Stimulated activated CD8-positive, alpha-beta memory T cell treated with anti-CD3 and anti-CD28 coated beads, Interleukin-15, amount 100 ng/mL, for 1 hour (primary cell): ENCODE measurements at places on chromosomes 6 and 20.

- no peak for DNase-seq
These were observed 100.2 kb downstream of the PSMB1 start for GRCh38 chr6:170452767-170453545.

DNA sequence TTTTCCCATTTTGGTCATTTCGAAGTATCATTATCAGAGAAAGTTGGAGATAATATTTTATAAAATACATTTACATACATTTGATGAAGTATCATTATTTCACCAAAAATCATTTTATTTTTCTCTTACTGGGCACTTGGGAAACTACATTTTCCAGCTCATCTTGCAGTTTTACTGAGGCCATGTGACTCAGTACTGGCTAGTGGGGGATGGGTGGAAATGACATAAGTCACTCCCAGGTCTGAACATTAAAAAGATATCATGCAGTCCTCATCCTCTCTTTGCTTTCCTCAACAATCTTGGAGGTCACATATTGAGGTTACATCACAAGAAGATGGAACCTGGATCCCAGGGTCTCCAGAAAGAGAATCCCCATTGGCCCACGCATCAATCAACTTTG, 84.1 kb downstream of the CD24 start:
- no peak for DNase-seq

DNA sequence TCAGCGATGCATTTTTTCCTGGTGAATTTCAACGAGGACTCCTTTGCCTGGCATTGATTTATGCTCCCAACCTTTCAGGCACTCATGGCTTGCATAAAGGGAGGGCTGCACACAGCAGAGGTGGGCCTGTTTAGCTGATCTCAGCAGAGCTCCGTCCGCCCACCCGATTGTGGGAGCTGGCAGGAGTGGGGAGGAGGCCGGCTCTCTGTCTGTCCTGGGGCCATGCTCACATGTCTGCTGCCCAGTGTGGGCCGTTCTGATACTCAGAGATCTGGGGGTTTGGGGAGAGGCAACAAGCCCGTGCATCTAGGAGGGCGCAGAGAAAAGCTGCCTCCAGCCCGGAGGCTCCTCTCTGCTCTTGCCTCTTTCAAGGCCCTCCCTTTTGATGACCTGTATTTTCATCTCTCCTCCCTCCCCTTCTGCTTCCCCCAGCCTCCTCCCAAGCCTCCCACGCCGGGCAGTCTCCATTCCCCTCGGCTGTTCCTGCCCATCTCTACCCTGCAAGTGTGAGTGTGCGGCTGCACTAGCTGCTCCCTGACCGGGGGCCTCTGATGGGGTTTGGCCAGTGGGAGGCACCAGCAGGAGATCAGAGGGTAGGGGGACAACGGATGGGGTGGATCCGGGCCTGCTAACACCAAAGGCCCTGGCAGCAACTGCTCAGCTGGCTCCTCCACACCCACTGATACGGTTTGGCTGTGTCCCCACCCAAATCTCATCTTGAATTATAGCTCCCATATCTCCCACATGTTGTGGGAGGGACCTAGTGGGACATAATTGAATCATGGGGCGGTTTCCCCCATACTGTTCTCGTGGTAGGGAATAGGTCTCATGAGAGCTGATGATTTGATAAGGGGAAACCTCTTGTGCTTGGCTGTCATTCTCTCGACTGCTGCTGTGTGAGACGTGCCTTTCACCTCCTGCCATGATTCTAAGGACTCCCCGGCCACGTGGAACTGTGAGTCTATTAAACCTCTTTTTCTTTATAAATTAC, 39.6 kb upstream of the MLN start:
- DNase-seq: no peak

DNA sequence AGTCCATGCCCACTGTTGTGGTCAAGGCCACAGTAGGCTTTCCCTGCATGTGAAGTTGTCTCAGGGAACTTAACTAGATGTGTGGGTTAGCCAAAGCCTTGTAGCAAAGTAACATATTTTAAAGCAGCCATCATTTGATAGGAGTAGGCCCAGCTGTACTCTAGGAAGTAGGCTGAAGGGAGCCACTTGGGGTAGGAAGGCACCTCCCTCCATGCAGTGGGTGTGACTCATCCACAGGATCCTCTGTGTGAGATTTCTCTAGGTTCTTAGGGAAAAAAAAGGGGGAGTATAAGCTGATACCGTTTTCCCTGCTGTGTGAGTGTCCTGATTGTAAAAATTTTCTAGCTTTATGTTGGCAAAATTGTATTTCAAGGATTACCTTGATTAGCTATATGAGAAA, 44.7 kb downstream of the VAPB start:
- DNase-seq: no peak

GRCh38 chr20:2528671-2529271, 7.6 kb upstream of the TMC2 start:
- DNase-seq: no peak

DNA sequence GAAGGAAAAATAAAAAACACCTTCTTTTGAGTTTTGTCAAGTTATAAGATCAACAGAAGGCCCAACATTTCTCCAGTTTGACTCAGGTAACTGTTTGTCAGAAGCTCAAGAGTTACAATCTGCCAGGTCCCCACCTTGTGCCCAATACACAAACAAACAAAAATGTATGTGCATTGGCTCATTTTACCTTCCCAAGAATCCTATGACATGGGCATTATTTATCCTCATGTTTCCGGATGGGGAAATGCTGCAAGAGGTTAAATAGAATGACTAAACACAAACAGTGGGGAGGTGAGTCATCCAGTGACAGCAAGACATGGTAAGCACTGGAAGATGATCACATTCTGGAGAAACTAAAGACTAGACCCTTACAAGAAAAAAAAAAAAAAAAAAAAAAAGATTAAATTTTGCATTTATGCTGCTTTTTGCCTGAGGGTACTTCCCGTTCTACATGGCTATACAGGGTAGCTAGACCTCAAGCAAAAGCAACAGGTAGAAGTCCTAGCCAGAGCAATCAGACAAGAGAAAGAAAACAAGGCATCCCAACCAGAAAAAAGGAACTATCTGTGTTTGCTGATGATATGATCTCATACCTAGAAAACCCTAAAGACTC, 23.6 kb upstream of the ANKRD60 start:
- no peak for DNase-seq

DNA sequence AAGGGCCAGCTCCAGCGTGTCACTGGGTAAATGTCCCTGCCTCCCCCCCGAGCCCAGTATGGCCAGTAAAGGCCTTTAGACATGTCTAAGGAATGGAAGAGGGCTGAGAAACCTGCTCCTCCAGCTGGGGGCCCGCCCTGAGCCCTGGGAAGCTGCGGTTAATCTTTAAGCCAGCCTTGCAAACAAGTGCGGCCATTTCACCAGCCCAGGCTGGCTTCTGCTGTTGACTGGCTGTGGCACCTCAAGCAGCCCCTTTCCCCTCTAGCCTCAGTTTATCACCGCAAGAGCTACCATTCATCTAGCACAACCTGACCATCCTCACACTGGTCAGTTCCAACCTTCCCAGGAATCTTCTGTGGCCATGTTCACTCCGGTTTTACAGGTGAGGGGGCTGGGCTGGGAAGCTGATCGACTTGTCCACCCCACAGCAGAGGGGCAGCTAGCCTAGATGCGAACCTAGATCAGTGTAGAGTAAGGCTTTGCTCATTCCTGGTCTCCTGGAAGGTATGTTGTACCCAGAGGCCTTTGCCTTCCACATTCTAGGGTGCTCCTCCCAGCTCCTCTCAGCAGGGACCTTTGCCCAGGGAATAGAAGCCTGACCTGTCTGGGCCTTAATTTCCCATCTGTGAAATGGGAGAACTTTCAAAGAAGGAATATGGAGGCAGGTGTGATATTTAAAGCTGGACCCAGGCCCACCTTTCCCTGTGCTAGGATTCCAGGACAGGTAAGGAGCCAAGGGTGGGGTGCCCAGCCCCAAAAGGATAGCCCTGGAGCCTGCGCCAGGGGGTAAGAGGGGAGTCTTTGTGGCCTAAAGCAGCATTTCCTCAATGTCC, 1.2 kb upstream of the SRC start:
- no peak for DNase-seq

DNA sequence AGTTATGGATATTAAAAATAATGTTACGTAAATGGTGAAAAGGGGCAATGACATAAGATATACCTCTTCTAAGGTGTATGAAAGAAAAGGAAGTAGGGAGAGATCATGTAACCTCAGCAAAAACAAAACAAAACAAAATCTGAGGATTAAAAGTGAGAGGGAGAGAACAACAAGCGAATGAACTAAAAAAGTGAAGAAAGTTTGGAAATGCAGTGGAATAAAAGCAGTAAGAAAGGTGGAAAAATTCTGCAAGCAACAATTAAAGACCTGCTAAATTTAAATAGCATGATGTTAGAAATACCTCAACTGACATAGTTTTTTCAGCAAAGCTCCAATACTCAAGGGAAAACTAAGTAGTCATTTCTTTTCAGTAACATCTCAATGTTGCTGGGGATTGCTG, 48.0 kb downstream of the PHIP start:
- no peak for DNase-seq

DNA sequence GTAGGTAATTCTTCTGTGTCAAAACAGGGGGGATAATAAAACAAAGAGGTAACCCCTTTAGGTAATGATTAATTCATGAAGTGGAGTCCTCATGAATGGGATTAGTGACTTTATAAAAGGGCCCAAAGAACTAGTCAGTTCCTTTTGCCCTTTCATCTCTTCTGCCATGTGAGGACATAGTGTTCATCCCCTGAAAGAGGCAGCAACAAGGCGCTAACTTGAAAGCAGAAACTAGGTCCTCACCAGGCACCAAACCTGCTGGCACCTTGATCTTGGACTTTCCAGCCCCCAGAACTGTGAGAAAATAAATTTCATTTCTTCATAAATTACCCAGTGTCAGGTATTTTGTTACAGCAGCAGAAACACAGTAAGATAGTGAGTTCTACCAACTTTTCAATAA, 16.4 kb upstream of the BRPF3 start:
- no peak for DNase-seq

GRCh38 chr20:49278818-49279676, 1.2 kb upstream of the ZNFX1 start:
- DNase-seq: no peak

GRCh38 chr6:26250698-26251044, 114.3 kb upstream of the BTN3A2 start:
- no peak for DNase-seq

DNA sequence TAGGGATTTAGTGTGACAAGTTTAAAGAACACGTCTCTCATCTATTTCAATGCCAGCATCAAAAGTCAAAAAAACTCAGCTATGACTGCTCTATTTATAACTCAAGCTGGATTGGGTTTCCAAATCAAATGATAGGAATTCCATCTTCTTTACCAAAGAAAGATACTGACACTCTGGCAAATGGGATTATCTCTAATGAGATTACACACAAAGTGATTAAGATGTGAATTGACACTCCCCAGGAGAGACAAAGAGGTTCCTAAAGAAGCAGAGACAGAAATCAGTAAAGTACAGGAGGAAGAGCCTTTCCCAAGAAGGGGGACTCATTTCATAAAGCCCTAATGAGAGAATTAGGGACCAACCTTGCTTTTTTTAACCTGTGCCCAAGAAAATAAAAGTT, 92.1 kb downstream of the ID4 start:
- no peak for DNase-seq

DNA sequence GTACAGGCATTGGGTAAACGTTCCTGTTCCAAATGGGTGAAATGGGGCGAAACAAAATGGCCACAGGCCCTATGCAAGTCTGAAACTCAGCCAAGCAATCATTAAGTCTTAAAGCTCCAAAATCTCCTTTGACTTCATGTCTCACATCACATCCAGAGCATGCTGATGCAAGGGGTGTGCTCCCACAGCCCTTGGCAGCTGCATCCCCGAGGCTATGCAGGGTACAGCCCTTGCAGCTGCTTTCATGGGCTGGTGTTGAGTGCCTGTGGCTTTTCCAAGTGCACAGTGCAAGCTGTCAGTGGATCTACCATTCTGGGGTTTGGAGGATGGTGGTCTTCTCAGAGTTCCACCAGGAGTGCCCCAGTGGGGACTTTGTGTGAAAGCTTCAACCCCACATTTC, 270.0 kb upstream of the CDYL start:
- no peak for DNase-seq

GRCh38 chr20:56360133-56360907, 1.5 kb downstream of the FAM210B start:
- DNase-seq: no peak

- DNase-seq: no peak
These were observed 2.6 kb upstream of the WFDC8 start for GRCh38 chr20:45581702-45582101.

DNA sequence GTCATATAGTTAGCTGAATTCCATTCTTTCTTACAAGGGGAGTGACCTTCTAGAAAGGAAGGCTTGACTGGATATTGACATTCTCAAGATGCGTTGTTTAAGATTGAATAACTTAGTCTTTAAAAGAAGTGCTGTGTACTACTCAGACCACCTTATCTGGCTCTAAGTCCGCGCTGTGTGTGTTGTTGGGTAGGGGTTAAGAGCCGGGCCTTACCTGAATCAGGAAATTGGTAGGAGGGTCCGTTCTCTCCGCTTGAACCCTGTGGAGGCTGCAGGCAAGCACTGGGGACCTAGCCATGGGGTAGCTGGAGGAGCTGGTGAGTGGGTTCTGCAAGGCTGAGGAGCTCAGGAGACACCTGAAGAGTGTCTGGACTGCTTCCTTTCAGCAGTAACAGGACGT, 9.0 kb upstream of the SCML4 start:
- no peak for DNase-seq

DNA sequence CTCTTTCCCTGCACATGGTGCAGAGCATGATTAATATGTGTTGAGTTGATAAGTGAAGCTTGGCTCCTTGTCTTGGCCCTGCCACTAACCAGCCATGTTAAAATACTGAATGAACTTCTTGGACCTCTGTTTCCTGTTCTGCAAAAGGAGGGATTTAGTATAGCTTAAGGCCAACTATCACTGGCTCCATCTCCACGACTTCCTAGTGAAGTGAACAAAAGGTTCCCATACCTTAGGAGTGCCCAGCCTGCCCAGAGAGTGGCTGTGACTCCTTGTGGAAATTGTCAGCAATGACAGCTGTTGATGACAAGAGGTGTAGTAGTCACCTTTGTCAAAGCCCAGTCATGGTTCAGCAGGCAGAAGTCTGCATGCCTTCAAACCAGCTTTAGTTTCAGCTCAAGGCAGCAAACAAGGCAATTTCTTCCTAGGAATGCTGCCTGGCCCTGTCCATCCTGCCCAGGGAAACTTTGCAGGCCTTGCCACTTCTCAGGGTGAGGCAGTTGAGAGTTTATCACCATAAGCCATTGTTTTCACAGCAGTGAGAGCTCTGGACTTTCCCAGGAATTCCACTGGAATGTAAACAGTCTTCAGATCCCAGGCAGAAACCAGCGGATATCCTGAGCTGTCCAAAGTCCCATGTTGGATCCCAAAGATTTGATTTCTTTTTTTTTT, 169.7 kb upstream of the TNFAIP3 start:
- no peak for DNase-seq

- peak; percentile 24 for DNase-seq
These were observed at the start of gene IRF4 for GRCh38 chr6:391559-392440. Gene IRF4, plus strand, starts transcription at chr6:391752. Its CDS starts 1,401 bp downstream, at chr6:393153.

- no peak for DNase-seq
These were observed 141.2 kb upstream of the HCRTR2 start for GRCh38 chr6:55033016-55033546.

- no peak for DNase-seq
These were observed 43.0 kb downstream of the CFAP61 start for GRCh38 chr20:20095114-20095872.

- DNase-seq: no peak
These were observed 69.3 kb upstream of the SOX4 start for GRCh38 chr6:21524201-21524600.
